ENCODE measurements at places on chromosomes 1 and 21.

- no peak for DNase-seq
Measured at GRCh38 chr1:207003210-207003609, 29.3 kb downstream of the C1orf116 start.

GRCh38 chr1:155968670-155969069 is 9.7 kb downstream of the ARHGEF2 start:
- DNase-seq, result no peak

DNA sequence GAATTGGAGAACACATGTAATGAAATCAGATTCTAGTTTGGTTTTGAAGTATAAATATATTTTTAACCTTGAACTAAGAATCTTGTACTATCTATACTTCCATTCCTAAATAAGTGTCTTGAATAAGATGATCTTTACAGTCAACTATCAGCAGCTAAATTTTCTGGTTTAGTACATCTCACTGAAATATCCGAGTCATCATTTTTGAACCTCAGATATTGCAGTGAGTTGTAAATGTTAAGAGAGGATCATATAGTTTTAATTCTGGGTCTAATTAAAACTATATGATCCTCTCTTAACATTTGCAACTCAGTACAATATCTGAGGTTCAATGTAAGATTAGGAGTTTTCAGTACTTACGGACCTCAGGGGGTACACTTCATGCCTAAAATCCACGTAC is 768.8 kb upstream of the ADAMTS5 start:
- no peak for DNase-seq

DNA sequence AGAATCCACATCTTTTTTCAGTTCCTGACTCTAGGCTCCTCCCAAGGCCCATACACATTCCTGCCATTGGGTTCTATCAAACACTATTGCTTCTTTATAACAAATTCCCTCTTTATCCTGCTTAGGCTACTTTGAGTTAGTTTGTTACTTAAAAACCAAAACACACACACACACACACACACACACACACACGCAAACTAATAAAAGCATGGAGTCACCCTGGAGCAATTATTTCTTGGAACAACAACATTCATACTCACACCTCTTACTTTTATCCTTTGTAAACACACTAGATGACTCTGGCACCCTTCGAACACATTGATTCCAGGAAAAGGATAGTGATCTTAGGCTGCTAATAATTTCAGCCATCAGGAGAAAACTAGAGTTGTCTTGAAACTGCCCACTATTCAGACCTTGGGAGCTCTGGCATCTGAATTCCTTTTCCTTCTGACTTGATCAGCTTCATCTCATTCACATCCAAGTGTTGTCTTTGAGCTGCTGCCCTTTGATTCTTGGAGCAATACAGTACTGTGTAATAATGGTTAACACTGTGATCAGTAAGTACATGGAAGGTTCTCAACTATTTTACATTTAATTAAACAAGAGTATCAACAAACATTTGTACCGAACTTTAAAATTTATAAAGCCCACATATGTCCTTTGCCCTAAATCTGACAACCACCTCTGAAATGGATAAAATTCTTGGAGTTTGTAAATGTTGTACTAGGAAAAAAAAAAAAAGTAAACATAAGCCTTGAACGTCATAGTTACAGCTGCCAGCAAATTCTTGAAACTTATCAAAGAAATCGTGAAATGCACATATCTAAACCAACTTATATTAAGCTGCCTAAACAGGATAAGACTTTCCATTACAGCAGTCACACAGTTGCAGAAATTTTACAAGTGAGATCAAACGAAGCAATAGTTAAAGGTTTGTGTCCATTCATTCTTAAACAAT is 2.8 kb upstream of the SEC22B start:
- DNase-seq, result peak; percentile 58

GRCh38 chr1:224929335-224930237 is at the start of gene DNAH14:
Gene DNAH14 (plus strand): TSS chr1:224929675. CDS start chr1:224952703, 23,028 bp downstream.
- peak; percentile 62 for DNase-seq

DNA sequence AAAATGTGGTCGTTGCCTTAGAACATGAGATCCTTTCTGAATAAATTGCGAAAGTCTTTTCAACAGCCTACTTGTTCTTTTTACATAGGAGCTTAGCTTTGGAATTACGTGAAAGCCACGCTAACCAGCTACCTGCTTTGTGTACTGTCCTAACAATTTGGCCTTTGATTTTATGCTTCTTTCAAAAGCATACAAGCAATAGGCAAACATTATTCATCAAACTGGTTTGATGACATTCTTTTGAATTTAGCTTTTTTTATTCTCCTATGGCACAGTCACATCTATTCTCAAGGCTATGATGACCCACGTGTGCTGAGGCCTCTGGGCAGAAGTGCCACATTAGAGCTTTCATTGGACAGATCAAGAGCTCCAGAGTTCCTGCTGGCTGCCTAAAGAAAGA is 178.0 kb upstream of the DPT start:
- no peak for DNase-seq

DNA sequence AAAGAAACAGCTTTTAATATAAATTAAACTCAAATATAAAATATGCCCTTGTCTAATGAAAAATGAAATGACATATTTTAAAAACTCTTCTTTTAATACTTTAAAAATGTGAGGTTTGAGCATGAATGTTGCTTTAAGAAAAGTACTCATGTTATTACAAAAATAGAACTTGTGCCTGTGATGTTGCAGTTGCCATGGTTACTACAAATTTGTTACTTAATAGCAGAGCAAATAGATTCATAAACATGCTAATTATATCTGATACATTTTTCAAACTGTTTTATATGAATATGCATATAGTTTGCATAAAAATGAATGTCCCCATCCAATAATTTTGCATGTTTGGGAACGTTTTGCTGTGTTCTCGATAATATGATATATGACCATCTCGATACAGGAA is 152.3 kb upstream of the DPYD start:
- no peak for DNase-seq

DNA sequence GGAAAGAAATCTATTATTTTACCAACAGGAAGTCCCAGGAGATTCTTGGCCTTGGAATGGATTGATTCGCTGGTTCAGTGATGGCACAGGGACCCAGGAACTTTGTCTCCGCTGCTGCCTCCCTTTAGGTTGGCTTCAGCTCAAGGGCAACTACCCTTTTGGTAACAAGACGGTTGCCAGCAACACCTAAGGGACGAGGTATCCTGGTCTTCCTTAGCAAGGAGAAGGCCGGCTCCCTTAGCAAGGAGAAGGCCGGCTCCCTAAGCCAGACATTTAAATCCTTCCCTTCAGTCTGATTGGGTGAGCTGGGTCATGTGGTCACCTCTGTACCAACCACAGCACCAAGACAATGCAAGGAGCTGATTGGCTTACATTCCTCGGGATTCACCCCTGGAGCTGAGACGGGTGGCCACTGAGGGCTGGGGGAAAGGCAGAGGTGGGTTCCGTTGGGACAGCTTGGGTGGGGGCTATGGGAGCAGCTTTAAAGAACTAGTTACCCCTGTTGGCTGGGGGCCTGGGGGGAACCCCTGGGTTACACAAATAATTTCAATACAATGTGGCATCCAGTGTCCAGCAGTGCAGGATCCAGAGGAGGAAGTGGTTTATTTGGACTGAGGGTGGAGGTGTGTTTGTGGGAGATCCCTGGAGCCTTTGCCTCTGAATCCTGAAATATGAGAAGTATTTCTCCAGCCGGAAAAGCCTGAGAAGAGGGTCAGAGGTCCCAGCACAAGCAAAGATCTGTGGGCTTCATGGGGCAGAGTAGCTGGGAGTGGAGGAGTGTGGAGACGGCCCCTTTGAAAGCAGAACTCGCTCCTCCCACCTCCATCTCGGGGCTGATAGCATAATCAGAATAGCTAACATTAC is 20.7 kb upstream of the CLIC4 start:
- DNase-seq, result peak; percentile 93

DNA sequence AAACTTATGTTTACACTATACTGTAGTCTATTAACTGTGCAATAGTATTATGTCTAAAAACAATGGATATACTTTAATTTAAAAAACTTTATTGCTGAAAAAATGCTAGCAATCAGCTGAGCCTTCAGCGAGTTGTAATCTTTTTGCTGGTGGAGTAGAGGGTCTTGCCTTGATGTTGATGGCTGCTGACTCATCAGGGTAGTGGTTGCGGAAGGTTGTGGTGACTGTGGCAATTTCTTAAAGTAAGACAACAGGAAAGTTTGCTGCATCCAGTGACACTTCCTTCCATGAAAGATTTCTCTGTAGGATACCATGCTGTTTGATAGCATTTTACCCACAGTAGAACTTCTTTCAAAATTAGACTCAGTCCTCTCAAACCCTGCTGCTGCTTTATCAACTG is 234.7 kb upstream of the CSF3R start:
- no peak for DNase-seq

DNA sequence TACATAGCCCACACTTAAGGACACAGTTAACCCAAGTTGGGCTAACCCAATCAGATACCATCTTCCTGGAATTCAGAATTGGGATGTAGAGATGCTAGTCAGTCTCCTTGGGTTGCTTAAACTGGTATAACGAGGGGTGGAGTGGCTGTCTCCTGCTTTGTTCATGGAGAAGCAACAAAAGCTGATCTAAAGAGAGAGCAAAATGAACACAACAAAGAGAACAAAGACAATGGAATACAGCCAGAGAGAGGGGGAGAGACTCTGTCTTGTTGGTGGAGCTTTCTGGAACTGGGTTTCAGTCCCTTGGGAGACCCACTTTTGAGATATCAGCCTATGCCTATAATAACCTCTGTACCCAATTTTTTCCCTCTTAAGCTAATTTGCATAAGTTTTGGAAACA is 138.1 kb downstream of the ATG4C start:
- DNase-seq, result no peak

- no peak for DNase-seq
Measured at GRCh38 chr21:16842696-16843035, 670.2 kb upstream of the CXADR start.

DNA sequence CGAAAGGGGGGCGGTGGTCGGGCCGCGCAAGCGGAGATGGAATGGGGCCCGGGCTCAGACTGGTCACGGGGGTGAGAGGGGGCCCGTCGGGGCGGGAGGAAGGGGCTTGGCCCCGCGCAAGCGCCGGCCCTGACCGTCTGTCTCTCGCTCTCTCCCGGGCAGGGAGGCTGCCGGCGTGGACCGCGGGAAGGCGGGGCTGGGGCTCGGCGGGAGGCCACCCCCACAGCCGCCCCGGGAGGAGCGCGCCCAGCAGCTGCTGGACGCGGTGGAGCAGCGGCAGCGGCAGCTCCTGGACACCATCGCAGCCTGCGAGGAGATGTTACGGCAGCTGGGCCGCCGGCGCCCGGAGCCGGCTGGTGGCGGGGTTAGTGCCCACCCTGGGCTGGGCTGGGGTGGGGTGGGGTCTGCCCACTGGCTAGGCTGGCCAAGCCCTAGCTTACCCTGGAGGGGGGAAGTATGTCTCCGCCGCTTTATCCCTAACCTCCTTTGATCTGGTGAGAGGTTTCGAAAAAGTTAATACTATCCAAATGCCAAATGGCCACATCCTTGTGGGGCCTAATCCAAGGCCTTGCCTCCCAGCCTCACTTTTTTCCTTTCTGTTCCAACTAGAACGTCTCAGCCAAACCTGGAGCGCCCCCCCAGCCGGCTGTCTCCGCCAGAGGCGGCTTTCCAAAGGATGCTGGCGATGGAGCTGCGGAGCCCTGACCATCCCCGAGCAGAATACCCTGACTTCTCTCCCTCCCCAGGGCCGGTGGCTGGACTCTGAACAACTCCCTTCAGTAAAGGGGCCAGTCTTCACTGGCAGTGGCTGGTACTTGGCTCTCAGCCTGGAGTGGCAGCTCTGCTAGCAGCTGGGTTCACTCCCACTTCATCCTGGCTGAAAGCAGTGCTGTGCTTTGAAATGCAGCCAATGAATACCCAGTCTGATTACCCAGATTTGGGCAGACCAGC is 636 bp upstream of the YRDC start:
- DNase-seq, result peak; percentile 84

- no peak for DNase-seq
Measured at GRCh38 chr1:237316352-237316751, 274.4 kb downstream of the RYR2 start.

GRCh38 chr1:64631346-64632034 is 113.4 kb upstream of the RAVER2 start:
- DNase-seq, result no peak

- DNase-seq, result peak; percentile 68
Measured at GRCh38 chr1:31373056-31373896, at the start of gene FABP3. Gene FABP3 (minus strand): TSS chr1:31373076. CDS start chr1:31373014, 62 bp downstream.

- no peak for DNase-seq
Measured at GRCh38 chr21:46384556-46384955, 60.6 kb downstream of the PCNT start.

- DNase-seq, result no peak
Measured at GRCh38 chr1:98791498-98791897, 130.0 kb downstream of the SNX7 start.

DNA sequence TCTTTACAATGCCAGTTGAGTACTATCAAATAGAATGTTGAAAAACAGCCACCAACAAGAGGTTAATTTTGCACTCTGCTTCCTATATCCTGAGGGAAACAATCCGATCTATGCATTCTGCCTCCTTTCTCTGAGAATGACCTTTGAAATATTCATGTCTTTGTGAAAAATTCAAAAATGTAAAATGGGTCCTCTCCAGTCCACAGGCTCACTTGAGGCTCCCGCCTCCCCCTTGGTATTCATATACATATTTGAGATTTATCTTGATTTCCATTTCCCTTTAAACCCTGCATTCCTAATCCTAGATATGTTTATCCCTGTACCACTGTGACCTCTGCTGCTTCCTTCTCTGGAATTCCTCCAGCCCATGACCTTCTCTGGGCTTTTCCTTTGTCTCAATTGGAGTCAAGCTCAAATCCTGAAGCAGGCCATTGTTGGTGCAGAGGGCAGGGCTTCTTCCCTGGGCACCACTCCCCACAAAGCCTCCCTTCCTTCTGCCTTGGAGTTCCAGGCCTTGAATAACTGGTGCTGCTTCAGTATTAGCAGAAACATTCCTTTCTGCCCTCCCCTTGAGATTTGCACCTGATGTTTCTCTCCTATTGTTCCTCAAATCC is 296.8 kb downstream of the PBX1 start:
- no peak for DNase-seq

Measured in fibroblast of skin of back (primary cell).